ENCODE measurements at places on chromosomes 13 and 19.
A peak's percentile ranks its signal among the peaks of the same experiment; 100 is the strongest.

DNA sequence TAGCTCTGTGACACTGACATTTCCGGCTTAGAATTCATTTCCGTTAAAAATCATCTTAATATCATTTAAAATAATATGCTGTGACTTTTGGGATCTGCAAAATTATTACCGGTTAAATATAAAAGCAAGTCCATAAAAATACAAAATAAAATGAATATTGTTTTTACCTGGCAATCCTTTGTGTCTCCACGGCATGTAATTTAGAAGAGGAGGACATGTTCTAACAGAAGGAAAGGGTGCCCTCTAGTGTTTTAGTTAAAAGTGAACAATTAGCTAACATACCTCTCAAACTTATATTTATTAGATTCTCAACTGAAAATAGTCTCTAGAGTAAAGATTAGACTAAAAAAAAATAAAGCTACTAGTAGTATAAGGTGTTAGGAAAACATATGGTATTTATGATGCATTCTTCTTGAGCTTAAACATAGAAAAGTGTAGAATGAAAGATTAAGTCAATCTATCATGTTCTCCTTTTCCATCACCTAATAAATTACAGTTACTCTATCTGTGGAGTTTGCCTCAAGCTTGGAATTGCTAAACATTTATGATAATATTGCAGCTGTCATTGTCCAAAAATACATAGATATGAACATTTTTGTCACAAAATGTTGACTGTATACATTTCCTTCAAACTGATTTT, 676.7 kb upstream of the SPRY2 start:
- DNase-seq: no peak

DNA sequence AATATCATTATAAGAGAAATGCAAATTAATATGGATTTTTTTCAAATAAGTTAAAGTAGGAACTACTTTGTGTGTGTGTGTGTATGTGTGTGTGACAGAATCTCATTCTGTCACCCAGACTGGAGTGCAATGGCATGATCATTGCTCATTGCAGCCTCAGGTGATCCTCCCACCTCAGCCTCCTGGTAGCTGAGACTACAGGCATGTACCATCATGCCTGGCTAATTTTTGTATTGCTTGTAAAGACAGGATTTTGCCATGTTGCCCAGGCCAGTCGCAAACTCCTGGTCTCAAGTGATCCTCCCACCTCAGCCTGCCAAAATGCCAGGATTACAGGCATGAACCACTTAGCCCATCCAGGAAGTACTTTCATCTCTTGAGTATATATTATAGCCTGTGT, 3.2 kb upstream of the ERVV-2 start:
- DNase-seq: no peak

DNA sequence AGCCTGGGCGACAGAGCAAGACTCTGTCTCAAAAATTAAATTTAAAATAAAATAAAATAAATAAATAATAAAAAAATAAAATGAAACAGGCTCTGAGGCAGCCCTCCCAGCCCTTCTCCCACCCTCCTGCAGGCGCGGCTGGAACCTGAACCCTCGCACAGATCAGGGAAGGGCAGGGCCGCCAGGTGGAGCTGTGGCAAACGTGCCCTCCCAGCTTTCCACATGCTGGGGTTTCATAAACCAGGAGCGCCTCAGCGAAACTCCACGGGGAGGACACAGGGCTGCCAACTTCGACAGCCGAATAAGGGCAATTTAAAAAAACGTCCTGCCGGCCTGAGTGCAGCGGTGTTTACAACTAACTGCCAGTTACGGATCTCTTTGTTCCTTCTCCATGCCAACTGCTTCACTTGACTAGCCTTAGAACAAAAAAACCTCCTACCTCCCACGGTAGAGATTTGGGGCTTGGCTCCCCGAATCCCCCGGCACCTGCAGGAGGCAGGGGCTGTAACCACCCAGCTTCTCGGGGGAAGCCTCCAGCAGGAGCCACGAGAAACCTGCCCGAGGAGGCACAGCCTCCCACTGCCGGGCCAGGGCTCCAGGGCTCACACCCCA, 15.9 kb downstream of the ZNF787 start:
- peak; percentile 83 for DNase-seq

- no peak for DNase-seq
Measured at GRCh38 chr13:26010487-26011207, 41.2 kb downstream of the SHISA2 start.

- no peak for DNase-seq
Measured at GRCh38 chr13:105719859-105720258, 815.6 kb downstream of the EFNB2 start.

DNA sequence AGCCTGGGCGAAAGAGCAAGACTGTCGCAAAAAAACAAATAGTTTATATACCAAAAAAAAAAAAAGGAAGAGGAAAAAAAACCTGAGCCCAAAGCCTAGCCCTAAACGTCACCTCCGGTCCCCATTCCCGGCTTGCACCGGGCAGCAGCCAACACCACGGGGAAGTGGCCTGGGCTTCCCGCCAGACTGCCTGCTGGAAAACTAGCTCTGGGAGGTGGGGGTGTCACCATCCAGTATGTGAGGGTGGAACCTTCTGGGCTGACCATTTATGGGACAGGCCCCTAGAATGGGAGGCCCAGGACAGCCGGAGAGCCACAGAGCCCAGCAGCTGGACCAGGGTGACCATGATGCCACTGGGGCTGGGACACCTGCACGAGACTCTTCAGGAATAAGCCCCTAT, 37.3 kb downstream of the IL12RB1 start:
- peak; percentile 97 for DNase-seq

- no peak for DNase-seq
Measured at GRCh38 chr13:39777527-39778061, 122.1 kb downstream of the COG6 start.

- no peak for DNase-seq
Measured at GRCh38 chr13:99285432-99286182, 21.6 kb downstream of the GPR183 start.

DNA sequence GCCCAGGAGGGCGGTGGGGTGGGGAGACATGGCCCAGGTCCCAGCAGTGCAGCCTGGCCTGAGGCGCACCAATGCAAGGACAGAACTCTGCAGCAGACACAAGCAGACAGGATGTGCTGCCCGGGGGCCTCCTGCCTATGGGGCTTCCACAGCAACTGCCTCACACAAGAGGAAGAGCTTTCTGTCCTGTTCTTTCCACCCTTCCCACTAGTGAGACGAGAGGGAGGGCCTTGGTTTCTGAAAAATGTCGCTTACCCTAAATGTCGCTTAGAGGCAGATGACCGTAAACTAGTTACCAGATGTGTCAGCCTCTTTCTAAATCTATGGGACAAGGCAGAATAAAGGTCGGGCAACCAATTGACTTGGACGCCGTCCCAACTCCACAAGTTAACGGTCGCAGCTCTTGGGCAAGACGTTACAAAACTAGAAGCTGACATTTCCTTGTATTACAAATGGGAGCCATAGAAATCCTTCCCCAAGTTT, at the start of gene LAIR1:
TSS of gene LAIR1 (minus strand) at position 157 of the 483 bp plus-strand sequence. CDS start at position 30, 127 bp downstream.
- DNase-seq: peak; percentile 68

DNA sequence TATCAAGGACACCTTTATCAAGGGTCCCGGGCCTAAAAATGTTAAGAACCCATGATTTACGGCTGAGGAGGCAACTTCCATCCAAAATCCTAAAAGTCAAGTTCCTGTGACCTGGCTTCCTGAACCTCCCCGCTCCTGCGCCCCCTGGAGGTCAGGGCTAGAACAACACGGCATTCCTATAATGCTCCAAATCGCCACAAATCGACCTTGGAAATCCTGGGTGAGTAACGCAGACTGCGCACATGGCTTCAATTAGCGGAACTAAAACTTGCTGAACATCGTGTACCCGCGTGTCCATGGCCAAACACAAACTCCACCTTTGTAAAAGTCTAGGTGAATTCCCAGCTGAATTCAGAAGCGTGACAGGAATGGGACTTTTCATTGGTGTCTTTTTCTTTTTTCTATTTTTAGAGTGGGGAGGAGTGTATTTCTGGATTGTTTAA, 4.3 kb upstream of the C5AR1 start:
- peak; percentile 73 for DNase-seq

All from Right ventricle myocardium superior (tissue), 1 donor.